ENCODE measurements at places on chromosomes 1 and 21. TPM values are rescaled to one million over a fixed set of nuclear protein-coding genes. Genes with fewer than 3 reads are reported as not detected.

DNA sequence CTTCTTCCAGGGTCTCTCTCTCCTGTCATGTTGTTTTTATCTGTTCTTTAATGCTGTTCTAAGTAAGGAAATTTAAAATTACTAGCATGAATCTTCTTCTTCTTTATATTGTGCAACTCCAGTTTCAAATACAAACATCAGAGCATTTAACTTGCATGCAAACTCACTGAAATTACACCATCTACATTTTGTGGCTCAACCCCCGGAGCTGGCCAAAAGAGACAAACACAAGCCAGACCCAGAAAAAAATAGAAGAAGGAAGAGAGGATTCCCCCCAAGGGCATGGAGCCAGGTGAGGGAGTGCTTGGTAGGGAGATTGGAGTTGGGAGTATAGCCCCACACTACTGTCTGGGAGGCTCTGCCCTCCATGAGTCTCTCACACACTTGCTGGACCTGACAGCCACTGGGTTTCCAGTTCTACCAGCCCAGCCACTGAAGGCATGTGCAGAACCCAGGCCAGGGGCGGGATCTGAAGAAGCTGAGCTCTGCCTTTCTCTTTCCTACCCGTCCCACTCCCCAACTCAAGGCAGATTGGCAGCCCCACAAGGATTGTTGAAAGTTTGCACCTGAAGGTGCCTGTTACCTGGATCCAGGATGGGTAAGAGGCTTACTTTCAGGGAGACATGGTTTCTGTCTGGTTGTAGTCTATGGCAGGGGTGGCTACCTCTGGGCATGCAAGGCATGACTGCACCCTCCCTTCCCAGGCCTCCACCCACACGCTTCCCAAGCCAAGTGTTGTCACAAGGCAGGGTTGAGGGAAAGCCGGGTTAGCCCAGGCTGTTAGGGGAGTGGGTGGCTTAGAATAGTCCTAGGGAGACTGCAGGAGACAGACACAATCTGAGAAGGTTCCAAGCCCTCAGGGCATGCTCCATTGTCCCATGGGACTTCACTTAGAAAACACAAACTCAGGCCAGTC is 297.2 kb downstream of the TGFB2 start:
- DNase-seq, result no peak

- peak; percentile 83 for DNase-seq
Observed at GRCh38 chr1:156677616-156678596, 699 bp upstream of the NES start.

DNA sequence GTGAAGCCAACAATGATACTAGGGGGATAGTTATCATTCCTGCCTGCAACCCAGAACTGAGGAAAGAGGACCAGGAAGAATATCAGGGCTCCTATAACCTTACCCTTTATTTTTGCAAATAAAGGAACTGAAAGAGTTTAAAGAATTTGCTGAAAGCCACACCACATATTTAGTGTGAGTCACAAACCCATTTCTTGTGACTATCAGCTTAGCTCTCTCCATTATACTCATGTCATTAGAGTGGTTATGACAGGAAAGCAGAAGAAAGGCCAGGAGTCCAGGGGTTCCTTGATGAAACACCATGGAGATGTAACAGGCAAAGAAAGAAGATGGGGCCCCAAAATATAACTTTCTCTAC is 141.1 kb upstream of the SAMSN1 start:
- no peak for DNase-seq

- no peak for DNase-seq
Observed at GRCh38 chr1:201341377-201341776, 36.1 kb downstream of the TNNT2 start.

DNA sequence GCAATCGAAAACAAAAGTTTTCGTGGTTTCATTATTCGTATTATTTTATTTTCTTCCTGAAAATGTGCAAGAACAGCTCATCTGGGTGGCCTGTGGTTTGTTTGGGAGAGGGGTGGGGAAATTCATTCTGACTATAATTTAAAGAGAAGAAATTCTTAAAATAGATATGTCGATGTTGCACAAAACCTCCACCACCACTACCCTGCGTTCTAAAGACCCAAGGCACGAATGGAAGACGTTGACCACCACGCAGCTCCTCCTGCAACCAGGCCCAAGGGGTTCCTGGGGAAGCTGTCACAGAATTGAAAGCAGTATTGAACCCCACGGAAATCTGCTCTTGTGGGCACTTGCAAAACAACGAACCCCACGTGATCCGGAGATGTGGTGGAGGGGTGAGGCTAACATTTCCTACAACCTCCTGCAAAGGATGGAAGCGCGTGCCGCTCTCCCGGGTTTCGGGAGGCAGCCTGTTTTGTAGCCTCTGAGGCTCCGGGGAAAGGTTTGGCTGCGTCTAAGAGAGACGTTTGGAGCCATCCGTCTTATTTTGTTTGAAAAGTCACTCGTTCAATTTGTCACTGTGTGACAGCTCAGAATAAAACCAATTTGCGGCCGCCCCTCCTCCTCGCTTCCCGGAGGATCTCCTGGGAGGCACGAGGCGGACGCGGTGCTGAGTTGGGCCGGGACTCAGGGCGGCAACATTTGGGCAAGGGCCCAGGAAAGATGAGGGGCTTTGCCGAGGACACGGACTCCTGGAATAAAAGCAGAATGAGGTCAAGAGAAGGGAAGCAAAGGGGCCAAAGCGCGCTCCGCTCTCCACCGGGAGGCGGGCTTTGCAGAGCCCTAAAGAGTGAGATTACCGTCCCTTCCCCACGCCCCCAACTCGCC is 810 bp upstream of the HLX start:
- no peak for DNase-seq

DNA sequence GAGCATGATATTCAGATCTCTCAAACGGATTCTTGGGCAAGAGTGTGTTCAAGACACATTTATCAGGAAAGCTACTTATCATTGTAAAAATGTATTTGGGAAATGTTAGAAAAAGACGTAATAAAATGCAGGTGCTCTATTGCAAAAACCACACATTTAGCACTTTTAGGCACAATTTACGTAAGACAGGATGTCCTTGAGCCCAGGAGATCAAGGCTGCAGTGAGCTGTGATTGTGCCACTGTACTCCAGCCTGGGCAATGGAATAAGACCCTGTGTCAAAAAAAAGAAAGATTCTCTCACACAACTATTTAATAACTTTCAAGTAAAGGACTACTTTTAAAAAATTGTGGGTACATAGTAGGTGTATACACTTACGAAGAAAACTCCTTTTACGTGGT is 18.4 kb downstream of the SLC25A33 start:
- DNase-seq, result no peak

- no peak for DNase-seq
Observed at GRCh38 chr21:45300786-45301520, 13.3 kb upstream of the POFUT2 start.

- peak; percentile 88 for DNase-seq
Observed at GRCh38 chr1:242212401-242212800, 213.5 kb upstream of the MAP1LC3C start.

- no peak for DNase-seq
Observed at GRCh38 chr1:88118176-88118845, 565.8 kb upstream of the PKN2 start.

DNA sequence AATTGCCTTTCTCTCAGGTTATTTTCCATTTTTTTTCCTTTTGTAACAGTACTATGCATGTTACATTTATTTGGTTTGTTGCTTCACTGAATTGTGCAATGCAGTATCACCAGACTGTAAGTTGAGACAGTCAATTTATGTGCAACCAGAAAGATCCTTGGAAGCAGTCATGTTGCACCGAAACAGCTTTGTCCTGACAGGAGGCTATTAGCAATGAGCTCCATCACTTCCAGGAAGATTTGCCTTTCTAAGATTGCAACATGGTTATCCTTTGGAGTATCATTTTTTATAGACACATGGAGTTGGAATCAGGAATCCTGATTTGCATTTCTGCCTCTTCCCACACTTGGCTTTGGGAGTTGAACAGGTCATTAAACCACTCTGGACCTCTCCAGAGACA is 84.5 kb upstream of the ST6GALNAC5 start:
- DNase-seq, result no peak

DNA sequence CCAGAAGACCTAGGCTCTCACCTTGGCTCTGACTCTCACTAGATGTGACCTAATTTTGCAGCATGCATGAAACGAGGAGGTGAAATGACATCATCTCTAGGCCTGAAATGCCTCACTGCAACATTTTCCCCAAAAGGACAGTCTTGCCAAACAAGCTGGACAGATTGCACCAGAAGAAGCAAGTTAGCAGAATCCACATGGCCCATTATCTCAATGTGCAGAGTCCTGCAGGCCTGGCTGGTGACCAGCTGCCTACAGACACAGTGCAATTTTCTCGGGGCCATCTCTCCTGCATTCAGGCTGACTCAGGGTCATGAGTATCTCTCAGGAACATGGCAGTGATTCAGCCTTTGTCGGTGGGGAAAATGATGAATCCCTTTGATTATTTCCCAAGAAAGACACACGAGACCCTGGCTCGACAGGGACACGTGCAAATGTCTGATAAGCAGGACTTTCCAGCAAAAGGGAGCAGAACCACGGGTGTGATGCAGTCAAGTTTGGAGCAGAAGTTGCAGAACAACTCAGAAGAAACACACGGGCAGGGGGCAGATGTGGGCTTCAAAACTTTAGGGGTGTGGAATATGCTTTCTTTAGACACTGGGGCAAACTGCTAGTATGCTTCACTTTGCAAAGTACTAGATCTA is 38.7 kb downstream of the TRIM67 start:
- no peak for DNase-seq

- no peak for DNase-seq
Observed at GRCh38 chr1:198326915-198327314, 170.1 kb downstream of the NEK7 start.

GRCh38 chr1:178120088-178120487 is 26.2 kb downstream of the RASAL2 start:
- no peak for DNase-seq

- no peak for DNase-seq
Observed at GRCh38 chr1:158045639-158046038, 52.2 kb downstream of the KIRREL1 start.

- no peak for DNase-seq
Observed at GRCh38 chr1:99227056-99227897, 37.0 kb upstream of the PLPPR4 start.

DNA sequence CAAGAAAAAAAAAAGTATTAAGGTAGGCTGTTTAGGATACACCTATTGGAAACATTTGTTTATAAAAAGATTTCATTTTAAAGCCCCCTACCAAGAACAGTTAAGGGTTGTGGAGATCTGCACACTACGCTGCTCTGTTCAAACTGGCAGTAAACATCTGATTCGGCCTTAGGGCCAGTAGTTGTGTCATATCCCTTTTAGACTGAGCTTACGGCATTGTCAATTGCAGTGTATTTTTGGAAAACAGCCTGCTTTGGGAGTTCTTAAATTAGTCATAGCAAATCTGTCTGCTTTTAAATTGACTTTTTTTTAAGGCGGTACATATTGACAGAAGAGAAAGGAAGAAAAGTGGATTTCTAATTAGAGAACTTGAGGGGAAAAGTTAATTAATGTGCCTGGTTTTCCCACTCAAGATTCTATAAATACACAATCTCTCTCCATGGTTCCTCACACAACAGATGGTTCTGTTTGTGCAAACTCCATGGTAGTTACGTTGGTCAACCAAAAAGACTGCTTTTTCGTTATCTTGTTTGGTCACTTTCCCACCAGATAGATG is 1.7 kb upstream of the ELK4 start:
- DNase-seq, result peak; percentile 74

- no peak for DNase-seq
Observed at GRCh38 chr1:70504176-70504820, 93.2 kb downstream of the CTH start.

- no peak for DNase-seq
Observed at GRCh38 chr1:91779548-91780021, 106.4 kb downstream of the TGFBR3 start.

- no peak for DNase-seq
Observed at GRCh38 chr1:36486439-36487335, 4.0 kb upstream of the CSF3R start.

DNA sequence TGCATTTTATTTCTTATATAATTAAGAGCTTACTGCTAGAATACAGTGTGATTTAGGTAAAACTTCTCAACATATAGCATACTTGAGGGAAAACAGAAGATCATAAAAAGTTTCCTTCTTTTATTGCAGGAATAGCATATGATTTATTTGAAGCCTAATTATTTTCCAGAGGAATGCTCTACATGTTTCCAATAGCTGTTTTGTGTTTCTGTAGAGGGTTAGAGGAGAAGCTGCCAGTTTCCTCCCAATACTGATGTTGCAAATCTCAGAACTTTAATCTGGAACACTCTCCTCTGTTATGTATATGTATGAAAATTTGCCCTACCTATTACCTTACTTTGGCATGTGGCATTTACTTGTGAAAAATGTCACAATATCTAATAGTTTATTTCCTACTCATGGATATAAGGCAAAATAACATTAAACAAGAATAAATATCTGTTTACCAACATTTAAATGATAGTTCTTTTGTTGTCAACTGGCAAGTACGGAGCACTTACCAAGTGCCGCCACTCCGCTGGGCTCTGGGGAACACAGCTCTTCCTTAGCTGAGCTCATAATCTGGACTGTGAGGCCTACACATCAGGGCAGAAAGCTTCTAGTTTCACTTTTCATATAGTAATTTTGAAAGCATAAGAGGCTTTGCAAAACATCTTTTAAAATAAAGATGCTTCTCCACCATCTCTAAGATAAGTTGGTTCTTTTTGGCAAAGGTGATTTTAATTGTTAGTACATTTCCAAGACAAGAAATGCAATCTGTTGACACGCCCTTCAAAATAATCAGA is 239.8 kb upstream of the C1orf105 start:
- DNase-seq, result peak; percentile 23

The GPR37L1 gene
- total RNA-seq, result not detected

The BTBD8 gene
- total RNA-seq, result 8.0 TPM

The PCP4L1 gene
- not detected for total RNA-seq

The C1orf210 gene
- not detected for total RNA-seq

The HES3 gene
- not detected for total RNA-seq

The PTGFRN gene
- total RNA-seq, result 50.5 TPM

The CRNN gene
- not detected for total RNA-seq

The IFI16 gene
- not detected for total RNA-seq

The CRABP2 gene
- 1,168 TPM for total RNA-seq

The MROH9 gene
- not detected for total RNA-seq

The FCRL1 gene
- not detected for total RNA-seq

The CDA gene
- not detected for total RNA-seq

The LRRC53 gene
- total RNA-seq, result 0.03 TPM

The SMPDL3B gene
- 0.68 TPM for total RNA-seq

The F13B gene
- total RNA-seq, result not detected

The STMN1 gene
- total RNA-seq, result 130 TPM

The AMY1B gene
- total RNA-seq, result not detected

The ASPM gene
- 30.0 TPM for total RNA-seq

The SDHC gene
- total RNA-seq, result 342 TPM

Data from G401 (cell line).